Suppressor macrophage (primary cell): ENCODE measurements at places on chromosomes 5 and 9.
A peak's percentile ranks its signal among the peaks of the same experiment; 100 is the strongest.

DNA sequence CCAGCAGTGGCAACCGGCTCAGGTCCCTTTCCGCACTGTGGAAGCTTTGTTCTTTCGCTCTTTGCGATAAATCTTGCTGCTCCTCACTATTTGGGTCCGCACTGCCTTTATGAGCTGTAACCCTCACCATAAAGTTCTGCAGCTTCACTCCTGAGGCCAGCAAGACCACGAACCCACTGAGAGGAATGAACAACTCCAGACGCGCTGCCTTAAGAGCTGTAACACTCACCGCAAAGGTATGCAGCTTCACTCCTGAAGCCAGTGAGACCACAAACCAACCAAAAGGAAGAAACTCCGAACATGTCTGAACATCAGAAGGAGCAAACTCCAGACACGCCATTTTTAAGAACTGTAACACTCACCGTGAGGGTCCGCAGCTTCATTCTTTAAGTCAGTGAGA, 103.5 kb downstream of the GLIS3 start:
- DNase-seq: no peak

GRCh38 chr5:68962757-68963484, 130.9 kb upstream of the SLC30A5 start:
- DNase-seq: peak; percentile 70

GRCh38 chr5:56815658-56816545, 553 bp downstream of the MAP3K1 start:
- peak; percentile 78 for DNase-seq

DNA sequence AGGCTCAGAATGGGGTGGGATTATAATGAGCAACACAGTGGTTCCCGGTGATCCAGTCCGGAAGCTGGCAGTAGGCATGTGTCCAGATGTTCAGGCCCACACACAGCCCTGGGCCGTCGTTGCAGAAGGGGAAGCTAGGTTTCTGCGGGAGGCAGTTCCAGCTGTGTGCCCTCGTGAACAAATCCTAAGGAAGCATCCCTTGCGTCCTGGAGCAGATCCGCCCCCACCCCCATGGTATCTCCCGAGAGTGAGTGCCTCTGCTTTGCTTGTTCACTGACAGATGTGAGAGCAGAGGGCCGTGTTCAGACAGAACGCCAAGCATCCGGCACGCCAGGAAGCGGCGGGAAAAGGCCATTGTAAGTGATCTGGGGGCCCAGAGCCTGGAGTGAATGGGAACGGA, 104.8 kb downstream of the PDE6A start:
- DNase-seq: no peak

GRCh38 chr5:138824924-138825863, 49.9 kb downstream of the LRRTM2 start:
- DNase-seq: no peak

- no peak for DNase-seq
These were observed 20.5 kb upstream of the NPR3 start for GRCh38 chr5:32690666-32691065.

- DNase-seq: no peak
These were observed 19.4 kb downstream of the PLPPR1 start for GRCh38 chr9:101047848-101048397.

GRCh38 chr9:84481231-84481630, 140.7 kb upstream of the SLC28A3 start:
- DNase-seq: no peak

DNA sequence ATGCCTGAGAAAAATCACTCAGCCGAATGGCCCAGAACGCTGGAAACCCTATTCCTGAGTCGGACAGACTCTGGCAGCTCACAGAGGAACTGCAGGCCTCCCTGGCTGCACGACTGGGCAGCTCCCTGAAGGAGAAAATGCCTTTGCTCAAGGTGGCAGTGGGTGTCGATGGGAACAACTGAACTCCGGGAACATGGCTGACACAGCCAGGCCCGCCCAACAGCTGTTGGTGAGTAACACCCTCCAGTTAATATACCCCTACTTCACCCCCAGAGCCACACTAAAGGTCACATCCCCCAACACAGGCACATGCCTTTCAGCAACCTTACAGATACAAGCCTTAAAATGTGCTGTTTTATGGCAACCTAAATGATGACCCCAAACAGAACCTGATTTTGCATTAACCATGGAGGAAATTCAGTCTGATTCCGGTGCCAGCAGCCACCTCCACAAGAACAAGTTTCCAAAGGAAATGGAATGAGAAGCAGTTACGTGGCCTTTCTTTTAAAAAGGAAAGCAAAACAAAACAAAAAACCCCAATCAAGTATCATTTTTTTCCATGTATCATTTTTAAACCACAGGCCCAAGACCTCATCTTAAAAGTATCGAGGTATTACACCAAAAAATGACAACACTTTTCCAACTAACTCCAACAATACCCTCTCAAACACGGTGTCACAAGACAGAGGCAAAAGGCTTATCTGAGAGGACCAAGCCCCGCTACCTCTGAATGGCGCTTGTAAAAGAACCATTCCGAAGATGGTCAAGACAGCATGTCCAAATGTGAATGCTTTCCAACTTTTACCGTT, 3.1 kb downstream of the KLF9 start:
- peak; percentile 71 for DNase-seq

DNA sequence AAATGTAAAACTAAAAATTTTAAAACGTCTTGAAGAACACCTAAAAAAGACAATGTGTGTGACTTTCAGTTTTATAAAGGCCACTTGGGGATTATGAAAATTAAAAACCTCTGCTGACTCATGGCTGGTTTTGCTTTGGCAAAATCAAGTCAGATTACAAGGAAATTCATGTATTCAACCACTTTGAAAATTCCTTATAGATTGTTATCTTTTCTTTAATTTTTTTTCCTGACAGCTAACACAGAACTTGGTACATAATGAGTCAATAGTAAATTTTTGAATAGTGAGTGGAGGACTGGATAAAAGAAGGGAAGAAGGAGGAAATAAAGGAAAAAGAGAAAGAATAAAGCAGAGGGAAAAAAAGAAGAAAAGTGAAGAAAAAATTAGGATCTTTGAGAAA, 1774.7 kb upstream of the ACO1 start:
- no peak for DNase-seq

GRCh38 chr5:154788212-154788611, 33.0 kb downstream of the LARP1 start:
- DNase-seq: no peak

GRCh38 chr5:113735751-113736150, 222.3 kb downstream of the YTHDC2 start:
- DNase-seq: no peak
